ENCODE measurements at places on chromosomes 5 and 9.
A peak's percentile ranks its signal among the peaks of the same experiment; 100 is the strongest.

GRCh38 chr9:109728686-109729300, 51.2 kb upstream of the PALM2AKAP2 start:
- DNase-seq, result no peak

GRCh38 chr5:5270958-5271785, 131.0 kb downstream of the ADAMTS16 start:
- DNase-seq, result no peak

GRCh38 chr5:142852416-142853198, 82.4 kb downstream of the ARHGAP26 start:
- DNase-seq, result no peak

GRCh38 chr9:92657296-92658094, 12.4 kb downstream of the IPPK start:
- DNase-seq, result no peak

DNA sequence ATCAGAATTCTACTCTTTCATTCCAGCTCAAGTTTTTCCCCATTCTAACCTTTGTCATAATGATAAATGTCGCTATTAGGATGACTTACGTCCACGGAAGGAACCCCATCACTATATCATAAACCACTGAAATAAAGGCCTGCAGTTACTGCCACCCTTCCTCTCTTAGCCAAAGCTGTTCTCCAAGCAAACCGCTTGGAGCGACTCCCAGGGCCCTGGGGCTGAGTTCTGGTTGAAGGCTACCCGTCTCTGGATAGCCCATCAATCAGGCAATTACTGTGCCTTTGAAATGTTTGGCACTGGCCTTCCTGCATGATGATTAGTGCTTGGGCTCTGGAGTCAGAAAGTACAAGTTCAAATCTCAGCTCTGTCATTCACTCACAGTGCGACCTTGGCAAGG, 386.0 kb downstream of the SPOCK1 start:
- no peak for DNase-seq

GRCh38 chr5:55450050-55450765, 84.6 kb downstream of the PLPP1 start:
- DNase-seq, result no peak

DNA sequence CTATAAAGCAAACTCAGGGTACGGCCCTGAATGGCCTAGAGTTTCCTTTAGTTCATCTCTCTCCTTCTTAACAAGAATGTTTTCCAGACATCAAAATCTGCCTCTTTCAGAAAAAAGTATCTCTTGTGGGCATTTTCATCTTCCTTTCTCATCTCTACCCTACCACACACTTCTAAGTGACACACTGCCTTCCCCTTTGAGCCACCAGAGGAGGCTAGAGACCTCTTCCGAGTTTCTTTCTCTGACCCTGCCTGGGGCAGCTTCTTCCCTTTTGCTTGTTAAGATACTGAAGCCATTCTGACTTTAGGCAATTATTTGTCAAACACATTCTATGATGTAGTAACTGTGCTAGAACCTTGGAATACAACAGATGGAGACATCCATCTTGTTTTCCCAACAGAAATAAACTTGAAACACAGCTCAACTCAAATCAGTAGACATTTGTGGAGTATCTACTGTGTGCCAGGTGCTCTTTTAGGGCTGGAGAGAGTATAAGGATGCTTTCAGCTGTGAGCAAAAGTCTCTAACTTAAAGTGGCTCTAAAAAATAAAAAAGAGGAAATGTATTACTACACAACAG, 8.6 kb upstream of the SV2C start:
- no peak for DNase-seq

GRCh38 chr5:112917453-112917995, 4.5 kb downstream of the REEP5 start:
- DNase-seq, result no peak

GRCh38 chr5:122089096-122090013, 11.3 kb upstream of the LOX start:
- DNase-seq, result no peak

- no peak for DNase-seq
These were observed 482.4 kb downstream of the CDH10 start for GRCh38 chr5:24162343-24162742.

GRCh38 chr5:135533334-135533733, 2.4 kb downstream of the NEUROG1 start:
- DNase-seq, result no peak

DNA sequence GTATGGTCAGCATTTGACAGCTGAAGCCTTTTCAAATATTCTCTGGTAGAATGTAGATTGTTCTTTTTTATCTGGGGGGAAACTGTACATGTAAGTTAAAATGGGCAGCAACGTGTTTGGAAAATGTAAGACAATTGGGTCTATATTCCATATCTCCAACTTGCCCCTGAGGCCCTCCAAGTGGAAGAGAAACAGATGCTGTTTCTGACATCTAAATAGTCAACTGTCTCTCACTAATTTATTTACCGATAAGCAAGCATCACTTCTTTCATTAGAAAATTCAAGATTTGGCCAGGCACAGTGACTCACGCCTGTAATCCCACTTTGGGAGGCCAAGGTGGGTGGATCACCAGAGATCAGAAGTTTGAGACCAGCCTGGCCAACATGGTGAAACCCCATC, 120.2 kb upstream of the TBCA start:
- DNase-seq, result no peak

GRCh38 chr5:151020304-151021110, at the start of gene GPX3:
TSS of gene GPX3 (plus strand) at chr5:151020591. CDS start at chr5:151020655, 64 bp downstream.
- no peak for DNase-seq

- no peak for DNase-seq
These were observed 195.9 kb downstream of the SLIT3 start for GRCh38 chr5:169104937-169105494.

DNA sequence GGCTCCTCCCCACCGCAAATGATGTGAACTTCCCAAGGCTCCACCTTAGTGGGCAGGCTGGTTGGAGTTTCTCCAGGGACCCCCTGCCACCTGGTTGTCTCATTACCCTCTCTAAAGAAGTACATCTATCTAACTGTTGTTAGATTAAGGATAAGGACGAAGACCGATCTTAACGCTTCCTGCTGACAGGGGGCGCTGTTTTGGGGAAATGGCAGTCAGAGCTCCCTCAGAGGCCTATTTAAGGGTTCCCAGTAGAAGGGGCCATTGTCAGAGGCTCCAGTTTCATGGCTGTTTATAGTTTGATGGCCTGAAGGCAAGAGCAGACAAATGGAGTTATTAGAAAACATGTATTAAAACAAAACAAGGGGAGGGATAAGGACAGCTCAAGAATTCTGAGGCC, 100.1 kb downstream of the SPEF2 start:
- no peak for DNase-seq

DNA sequence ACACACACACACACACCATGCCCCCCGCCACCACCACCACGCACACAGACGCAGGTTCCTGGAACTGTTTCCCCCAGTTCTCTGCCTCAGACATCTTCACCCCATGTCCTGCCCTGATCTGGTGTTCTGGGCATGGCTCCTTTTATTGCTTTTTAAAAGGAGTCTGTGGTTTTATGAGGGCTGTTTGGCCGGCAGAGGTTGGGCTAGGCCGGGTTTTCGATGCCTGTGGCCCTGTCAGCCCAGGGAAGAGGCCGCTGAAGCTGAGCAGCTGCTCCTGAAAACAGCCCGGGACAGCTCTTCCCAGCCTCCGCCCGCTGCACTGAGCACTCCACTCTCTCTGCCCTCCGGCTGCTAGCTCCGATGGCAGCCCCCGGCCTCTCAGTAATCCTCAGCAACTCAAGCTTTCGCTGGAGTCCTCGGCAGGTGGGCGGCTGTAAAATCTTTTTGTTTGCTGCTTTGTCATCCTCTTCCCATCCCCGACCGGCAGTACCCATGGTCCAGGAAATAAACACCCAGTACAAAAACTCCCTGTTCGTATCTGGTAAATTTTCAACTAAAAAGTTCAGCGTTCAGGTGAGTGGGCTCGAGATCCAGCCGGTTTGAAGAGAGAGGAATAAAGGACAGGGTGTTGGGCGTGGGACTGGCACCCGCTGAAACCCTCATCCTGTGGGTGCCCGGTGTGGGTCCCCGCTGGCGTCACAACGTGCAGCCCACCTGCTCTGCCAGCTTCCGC, 103.0 kb upstream of the ERCC6L2 start:
- DNase-seq, result no peak

DNA sequence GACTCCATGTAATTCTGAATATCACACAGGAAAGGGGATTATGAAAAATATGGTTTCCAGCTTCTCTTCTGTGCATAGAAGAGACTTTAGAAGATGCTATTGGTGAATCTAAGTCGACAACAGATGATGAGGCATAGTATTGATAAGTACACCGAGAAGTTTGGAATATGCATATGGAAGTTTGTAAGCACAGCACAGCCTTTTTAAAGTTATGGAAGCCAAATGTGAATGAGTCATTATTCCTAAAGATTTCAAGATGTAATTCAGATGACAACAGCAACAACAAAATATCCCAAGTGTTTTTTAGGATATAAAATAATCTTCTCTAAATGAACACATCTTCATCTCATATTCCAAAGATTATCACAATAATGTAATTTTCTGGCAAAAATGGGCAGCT, 1723.3 kb downstream of the EFNA5 start:
- no peak for DNase-seq

DNA sequence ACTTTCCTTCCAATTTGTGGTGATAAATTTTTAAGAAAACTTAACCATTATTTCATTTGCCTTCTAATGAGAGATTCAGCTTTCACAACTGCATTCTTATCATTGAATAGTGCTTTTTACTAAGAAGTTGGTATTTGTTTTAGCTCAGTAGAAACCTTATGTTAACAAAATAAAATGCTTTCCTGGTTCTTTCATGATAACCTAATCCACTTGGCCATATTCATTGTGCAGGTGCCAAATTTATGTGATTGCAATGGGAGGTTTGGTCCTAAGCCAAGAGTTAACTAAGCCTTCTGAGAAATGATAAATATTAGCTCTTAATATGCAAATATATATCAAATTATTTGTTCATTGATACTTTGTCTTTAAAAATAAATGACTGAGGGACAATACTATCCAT, 141.1 kb upstream of the TLE4 start:
- DNase-seq, result no peak

GRCh38 chr5:150121448-150122157, 34.0 kb downstream of the PDGFRB start:
- DNase-seq, result no peak

GRCh38 chr5:93611976-93612854, 29.2 kb downstream of the NR2F1 start:
- DNase-seq, result no peak

GRCh38 chr9:5518937-5519319, 8.6 kb downstream of the PDCD1LG2 start:
- DNase-seq, result no peak

DNA sequence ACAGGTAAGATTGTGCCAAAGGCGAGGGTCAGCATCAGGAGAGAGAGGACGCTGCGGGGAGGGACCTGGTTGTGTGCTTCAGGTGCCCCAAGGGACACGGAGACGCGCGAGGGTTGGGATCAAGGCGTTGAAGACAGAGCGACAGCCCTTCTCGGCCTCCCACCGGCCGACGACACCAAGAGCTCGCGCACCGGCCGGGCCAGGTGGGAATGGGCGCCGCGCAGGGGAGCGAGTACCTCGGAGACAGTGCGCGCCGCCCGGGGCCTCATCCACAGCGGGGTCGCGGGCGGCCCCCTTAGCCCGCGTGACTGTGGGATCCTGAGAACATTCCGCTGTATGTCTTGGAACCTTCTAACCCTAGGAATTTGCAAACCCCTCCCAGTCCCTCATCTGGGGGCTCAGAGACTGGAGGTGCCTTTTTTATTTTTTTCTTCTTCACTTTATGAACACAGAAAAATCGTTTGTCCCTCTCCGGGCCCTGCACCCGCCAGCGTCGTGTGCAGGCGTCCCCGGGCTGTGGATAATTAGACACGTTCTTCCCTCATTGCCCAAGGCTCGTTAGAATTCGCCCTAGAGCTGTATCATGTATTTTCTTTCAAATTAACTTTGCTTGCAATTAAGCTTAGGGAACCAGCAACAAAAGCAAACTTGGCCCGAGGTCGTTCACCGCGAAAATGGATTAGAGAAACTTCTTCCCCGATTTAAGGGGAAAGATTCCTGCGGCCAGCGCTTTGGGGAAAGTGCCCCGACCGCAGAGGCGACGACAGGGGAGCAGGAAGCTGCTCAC, 4.8 kb downstream of the FOXE1 start:
- no peak for DNase-seq

GRCh38 chr5:32752411-32752810, 41.3 kb downstream of the NPR3 start:
- DNase-seq, result no peak

GRCh38 chr9:1048811-1049210, 1.3 kb upstream of the DMRT2 start:
- no peak for DNase-seq

GRCh38 chr9:89712283-89712682, 107.5 kb downstream of the GADD45G start:
- no peak for DNase-seq

DNA sequence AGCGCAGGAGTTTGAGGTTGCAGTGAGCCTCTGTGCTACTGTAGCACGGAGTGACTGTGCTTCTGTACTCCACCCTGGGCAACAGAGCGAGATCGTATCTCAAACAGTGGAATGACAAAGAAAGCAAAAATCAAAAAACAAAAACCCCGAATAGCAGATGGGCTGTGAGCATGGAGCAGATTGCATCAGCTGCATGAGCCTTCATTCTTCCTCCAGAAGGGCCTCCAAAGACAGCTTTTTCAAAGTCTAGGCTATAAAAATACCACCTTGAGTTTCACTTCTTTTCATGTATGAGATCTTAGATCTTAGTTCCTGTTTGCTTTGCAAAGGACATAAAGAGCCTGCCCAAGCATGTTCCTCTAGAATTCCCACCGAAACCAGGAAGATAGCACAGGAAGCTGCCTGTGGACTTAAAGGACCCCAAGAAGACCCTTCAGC, 15.0 kb upstream of the HSPB3 start:
- DNase-seq, result no peak

GRCh38 chr5:645421-645820, 33.3 kb downstream of the CEP72 start:
- no peak for DNase-seq

- no peak for DNase-seq
These were observed 131.8 kb downstream of the LURAP1L start for GRCh38 chr9:12906646-12907045.

DNA sequence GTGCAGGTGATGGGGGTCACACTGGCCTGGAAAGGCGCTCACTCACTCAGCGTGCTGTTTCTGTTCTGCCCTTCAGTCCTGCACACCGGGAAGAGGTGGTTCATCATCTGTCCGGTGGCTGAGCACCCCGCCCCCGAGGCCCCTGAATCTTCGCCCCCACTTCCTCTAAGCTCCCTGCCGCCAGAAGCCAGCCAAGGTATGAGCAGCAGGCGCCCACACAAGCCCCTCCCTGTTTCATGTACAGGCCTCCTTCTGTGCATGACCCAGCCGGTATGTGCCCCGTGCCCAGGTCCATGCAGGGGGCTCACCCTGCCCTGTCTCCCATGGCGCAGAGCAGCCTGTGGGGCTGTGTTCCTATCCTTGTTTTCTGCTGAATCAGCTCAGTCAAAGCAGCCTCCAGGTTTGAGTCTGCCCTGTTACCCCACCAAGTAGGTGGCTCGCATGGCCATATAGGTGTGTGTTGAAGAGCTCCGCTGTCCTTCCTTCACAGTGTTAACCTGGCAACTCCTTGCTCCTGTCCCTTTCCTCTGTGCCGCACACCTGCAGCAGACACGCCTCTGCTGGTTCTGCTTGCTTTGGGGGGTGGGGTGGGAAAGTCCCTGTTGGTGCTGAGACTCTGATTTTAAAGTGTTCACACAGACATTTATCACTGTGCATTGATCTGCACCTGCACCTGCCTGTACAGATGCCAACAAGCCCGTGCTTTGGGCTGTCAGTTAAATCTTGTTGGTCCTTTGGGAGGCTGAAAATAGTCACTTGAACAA, 84.8 kb downstream of the WNK2 start:
- peak; percentile 8 for DNase-seq

- DNase-seq, result no peak
These were observed 21.6 kb downstream of the NDST1 start for GRCh38 chr5:150529555-150529954.
